ENCODE measurements at places on chromosomes 3 and 15.

DNA sequence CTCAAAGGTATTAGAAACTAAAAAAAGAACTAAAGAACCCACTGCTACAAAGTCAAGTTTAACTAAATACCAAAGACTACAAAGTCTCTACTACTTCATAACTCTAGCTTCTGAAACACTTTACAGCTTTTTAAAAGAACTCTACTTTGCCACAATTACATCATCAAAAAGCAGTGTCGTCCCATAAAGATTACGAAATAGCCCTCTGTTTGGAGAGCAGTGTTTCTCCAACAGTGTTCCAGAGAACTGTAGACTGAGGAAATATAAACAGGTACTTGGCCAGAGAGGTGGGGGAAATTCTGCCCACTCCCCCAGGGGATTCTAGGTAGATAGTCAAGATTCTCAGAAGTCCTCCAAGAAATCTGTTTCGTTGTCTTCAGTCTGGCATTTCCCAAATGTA, 225.6 kb downstream of the PDZRN3 start:
- no peak for DNase-seq

GRCh38 chr3:184175506-184175905, 851 bp downstream of the AP2M1 start:
- DNase-seq: no peak

- DNase-seq: peak; percentile 23
These were observed 258.7 kb upstream of the TGFBR2 start for GRCh38 chr3:30347679-30348216.

- DNase-seq: no peak
These were observed 183.6 kb downstream of the ABHD5 start for GRCh38 chr3:43874290-43874689.

DNA sequence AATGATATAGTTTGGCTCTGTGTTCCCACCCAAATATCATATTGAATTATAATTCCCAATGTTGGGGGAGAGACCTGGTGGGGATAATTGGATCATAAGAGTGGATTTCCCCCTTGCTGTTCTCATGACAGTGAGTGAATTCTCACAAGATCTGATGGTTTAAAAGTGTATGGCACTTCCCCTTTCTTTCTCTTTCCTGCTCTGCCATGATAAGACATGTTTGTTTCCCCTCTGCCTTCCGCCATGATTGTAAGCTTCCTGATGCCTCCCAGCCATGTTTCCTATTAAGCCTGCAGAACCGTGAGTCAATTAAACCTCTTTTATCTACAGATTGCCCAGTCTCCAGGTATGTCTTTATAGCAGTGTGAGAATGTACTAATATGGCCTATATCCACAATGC, 126.7 kb upstream of the GMNC start:
- no peak for DNase-seq

GRCh38 chr15:25767356-25768151, 95.6 kb downstream of the ATP10A start:
- no peak for DNase-seq

DNA sequence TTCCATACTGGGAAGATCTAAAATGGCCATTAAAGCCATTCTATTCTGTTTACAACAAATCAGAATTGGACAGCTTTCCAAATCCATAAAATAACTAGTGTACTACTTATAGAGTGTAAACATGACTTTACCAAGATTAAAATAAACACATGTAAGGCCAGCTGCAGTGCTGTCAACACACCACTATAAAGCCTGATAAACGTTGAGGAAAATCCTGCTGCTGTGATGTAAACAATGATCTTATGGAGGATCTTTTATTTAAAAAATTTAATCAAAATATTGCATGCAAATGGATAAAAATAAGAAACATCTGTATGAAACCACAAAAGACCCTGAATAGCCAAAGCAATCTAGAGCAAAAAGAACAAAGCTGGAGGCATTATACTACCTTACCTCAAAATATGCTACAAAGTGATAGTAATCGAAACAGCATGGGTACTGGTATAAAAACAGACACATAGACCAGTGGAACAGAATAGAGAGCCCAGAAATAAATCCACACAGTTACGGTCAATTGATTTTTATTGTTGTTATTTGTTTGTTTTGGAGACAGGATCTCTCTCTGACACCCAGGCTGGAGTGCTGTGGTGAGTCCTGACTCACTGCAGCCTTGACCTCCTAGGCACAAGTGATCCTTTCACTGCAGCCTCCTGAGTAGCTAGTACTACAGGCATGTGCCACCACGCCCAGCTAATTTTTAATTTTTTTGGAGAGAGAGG, 428.8 kb upstream of the C2CD4B start:
- DNase-seq: no peak

DNA sequence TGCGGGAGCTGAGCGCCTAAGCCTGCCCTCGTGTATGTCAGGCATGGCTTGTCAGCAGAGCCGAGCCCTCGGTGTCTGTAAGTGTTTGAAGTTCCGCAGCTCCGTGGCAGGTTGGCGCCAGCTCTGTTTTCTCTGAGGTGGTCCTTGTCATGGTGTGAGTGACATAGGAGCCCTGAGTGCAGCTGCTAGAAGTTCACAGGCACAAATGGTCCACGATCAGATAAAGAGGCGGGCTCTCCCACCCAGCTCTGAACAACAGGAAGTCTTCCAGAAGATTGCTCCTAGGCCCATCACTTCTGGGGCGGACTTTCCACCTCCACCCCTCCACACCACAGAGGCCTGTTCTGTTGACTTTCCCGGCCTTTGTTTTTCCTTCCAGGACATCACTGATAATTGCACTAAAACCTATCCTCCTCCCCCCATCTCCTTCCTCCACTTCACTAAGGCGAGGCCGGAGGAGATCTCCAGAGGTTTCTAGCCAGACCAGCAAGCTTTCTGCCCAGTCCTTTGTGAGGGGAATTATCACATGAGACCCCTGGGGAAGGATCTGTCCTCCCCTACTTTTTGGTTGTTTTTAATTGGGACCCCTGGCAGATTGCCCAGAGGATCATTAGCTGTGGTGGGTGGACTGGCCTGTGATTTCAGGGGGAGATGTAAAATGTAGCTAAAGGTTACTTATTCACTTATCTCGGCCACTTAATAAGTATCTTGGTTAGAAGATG, 19.9 kb downstream of the ITPR1 start:
- no peak for DNase-seq

DNA sequence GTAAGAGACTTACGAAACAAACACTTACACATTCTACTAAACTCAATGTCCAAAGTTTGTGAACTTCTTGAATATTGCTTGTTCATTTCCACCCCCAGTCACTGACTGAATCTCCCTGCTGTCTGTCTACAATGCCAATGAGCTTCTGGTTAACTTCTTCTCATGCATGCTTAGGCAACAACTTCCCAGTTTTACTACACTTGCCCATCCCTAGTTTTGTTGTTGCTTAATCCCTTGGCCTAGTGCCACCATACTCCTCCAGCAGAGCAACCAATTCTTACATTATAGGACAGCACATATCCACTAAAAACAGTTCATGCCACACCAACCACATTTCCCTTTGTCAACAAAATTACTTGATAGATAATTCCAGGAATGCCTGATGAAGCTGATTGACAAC, 40.9 kb upstream of the CCR2 start:
- DNase-seq: no peak

Measured in central memory CD4-positive, alpha-beta T cell (primary cell).